ENCODE measurements at places on chromosomes 2 and 18. TPM values are rescaled to one million over a fixed set of nuclear protein-coding genes. Genes with fewer than 3 reads are reported as not detected.

Gene MEP1B
- not detected for total RNA-seq

Gene GALNT13
- total RNA-seq: not detected

Gene IL1R1
- 3.6 TPM for total RNA-seq

Gene PRR30
- total RNA-seq: not detected

Gene CUL3
- total RNA-seq: 87.5 TPM

Gene ACAA2
- total RNA-seq: 15.4 TPM

Gene ERMN
- total RNA-seq: not detected

Gene NEUROD1
- not detected for total RNA-seq

Gene TMEFF2
- total RNA-seq: not detected

Gene SALL3
- total RNA-seq: not detected

- DNase-seq: no peak
Observed at GRCh38 chr2:231680992-231681852, 27.1 kb upstream of the PTMA start.

DNA sequence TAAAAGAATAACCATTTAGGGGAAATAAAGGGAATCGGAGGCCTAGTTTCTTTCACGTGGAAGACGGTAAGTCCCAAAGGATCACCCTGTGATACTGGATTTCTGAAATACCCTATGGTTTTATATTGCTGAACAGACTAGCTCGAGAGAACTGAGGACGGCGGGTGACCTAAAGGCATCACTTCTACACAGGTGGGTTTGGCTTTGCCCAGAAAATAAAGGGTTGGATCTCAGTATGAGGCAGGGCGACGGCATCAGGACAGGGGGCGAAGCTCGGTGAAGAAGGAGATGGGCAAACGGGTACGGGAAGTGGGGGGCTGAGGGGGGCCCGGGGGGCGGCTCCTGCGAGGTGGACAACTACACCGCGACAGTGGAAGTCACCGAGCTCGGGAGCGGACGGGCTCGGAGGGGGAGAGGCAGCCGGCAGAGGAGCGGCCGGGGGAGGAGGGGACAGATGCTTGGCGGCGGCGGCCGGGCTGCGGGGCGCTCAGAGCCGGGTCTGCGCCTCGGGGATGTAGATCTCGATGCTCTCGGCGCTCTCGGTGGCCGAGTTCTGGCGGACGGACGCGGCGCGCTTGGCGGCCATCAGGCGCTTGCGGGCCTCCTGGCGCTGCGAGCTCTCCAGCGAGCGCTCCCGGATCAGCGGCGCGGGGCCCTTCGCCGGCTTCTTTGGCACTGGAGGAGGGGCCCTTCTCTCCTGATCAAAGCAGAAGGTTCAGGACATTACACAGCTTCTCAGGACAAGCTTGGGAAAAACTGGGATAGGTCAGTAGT, 48.9 kb downstream of the TGIF1 start:
- no peak for DNase-seq

DNA sequence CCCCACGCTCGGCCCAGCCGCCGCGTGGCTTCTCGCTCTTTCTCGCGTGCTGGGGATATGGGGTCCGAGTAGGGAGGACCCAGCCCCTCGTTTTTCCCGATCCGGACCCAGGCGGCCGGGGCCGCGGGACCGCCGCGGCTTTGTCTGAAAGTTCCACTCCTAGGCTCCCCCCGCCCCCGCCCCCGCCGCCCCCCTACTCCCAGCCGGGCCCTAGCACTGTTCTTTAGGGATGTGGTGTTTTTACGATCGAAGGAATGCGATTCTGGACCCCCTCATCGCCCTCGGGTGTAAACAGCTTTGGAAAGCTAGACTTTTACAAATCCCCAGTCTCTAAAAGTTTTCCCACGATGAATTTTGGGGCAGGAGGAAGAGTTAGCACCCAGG, 819 bp downstream of the TGIF1 start:
- no peak for DNase-seq

- no peak for DNase-seq
Observed at GRCh38 chr18:75240433-75240832, 29.8 kb downstream of the TSHZ1 start.

- DNase-seq: peak; percentile 67
Observed at GRCh38 chr2:215401896-215402379, 33.9 kb downstream of the FN1 start.

DNA sequence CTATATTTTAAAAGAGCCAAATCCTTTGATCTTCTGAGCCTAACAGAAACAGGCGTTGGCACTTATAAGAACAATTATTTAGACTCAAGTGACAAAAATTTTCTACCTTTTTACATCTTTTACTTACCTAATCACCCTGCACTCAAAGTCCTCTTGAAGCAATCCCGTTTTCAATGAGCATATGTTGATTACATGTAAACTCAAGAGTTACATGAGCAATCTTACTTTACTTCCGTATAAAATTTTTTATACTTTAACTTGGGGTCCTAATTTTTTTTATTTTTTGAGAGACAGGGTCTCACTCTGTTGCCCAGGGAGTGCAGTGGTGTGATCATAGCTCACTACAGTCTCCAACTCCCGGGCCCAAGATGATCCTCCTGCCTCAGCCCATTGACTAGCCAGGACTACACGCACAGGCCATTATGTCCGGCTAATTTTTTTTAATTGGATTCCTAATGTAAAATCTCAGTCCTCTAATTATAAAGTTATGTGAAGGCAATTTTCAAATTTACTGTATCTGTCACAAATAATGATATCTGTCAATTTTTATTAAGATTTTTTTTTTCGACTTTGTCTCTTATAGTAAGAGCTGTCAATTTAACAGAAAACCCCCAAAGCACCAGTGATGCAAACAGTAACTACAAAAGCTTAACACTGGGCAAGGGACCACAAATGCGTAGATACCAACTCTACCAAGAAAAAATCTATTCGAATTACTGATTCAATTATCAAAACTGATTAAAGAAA, 19.1 kb upstream of the STPG4 start:
- no peak for DNase-seq

DNA sequence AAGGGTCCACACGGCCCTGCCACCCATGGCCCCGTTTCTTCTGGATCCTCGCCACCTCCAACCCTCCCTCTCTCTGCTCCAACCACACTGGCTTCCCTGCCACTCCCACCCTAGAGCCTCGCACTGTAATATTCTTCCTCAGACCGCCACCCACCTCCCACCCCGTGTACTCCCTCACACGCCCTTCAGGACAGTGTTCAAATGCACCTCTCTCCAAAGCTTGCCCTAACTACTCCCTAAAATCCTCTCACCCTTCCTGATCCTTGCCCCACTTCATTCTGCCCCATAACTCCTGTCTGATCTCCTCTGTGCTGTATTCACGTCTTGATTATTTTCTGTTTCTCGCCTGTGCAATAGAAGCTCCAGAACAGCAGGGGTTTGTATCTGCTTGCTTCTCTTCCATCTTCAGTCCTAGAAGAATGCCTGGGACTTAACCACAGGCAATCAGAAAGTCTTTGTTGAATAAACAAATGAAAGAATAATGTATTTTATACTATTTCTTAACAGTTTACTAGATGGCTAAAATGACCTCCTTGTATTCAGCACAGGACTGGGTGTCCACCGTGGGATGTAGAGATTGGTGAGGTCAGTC, 25.5 kb downstream of the EPB41L3 start:
- DNase-seq: no peak

- no peak for DNase-seq
Observed at GRCh38 chr2:5387406-5387805, 304.8 kb upstream of the SOX11 start.

DNA sequence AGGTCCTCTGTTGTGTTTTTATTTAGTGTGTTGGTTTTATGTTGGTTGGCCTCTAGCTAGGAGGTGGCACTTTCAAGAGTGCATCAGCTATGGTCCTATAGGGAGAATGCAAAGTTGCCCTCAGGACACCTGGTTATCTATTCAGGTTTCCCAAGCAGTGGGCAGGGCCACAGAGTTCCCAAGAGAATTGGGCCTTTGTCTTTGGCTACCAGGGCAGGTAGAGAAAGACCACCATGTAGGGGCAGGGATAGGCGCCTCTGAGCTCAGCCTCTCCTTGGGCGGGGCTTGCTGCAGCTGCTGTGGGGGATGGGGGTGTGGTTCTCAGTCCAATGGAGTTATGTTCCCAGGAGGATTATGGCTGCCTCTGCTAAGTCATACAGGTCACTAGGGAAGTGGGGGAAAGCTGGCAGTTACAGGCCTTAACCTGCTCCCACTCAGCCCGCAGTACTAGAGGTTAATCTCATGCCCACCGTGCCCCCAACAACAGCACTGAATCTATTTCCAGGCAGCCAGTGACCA, 26.0 kb downstream of the ABCB11 start:
- no peak for DNase-seq

- no peak for DNase-seq
Observed at GRCh38 chr2:10930721-10931516, 19.2 kb downstream of the KCNF1 start.

DNA sequence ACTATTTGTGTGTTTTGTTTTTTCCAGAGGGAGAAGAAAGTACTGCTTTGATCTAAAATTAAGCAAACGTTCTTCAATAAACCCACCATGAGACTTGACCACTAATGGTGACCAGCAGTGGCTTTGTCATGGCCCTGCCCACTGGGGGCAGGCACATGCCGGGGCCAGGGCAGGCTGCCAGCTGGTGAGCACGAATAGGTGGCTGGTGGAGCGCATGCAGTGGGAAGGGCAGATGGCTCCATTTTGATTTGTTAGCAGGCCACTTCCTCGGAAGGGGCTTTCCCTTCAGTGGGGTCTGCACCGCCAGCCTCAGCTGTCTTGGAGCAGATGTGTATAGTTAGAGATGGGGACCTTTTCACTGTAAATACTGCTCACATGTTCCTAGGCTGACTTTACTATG, 277.1 kb downstream of the SOX11 start:
- DNase-seq: no peak

DNA sequence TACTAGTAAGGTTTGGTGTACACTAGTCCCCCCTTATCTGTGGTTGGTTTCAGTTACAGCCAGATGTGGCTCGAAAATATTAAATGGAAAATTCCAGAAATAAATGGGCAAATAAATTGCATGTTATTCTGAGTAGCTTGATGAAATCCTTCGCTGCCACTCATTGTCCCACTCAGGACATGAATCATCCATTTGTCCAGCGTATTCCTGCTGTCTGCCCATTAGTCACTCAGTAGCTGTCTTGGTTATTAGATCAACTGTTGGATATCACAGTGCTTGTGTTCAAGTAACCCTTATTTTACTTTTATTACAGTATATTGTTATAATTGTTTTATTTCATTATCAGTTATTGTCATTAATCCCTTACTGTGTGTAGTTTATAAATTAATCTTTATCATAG, 21.7 kb downstream of the ZDBF2 start:
- DNase-seq: peak; percentile 64

DNA sequence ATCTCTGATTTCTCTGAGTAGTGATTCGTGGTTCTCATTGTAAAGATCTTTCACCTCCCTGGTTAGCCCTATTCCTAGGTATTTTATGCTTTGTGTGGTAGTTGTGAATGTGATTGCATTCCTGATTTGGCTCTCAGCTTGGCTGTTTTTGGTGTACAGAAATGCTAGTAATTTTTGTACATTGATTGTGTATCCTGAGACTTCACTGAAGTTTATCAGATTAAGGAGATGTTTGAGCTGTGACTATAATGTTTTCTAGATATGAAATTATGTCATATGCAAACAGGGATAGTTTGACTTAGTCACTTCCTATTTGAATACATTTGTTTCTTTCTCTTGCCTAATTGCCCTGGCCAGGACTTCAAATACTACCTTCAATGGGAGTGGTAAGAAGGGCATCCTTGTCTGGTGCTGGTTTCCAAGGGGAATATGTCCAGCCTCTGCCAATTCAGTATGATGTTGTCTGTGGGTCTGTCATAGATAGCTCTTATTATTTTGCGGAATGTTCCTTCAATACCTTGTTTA, 251.9 kb upstream of the ZNF804A start:
- DNase-seq: no peak

- DNase-seq: peak; percentile 13
Observed at GRCh38 chr2:24313744-24314632, 46.3 kb downstream of the ITSN2 start.

GRCh38 chr2:217379807-217380206, 519.9 kb upstream of the TNP1 start:
- DNase-seq: no peak

DNA sequence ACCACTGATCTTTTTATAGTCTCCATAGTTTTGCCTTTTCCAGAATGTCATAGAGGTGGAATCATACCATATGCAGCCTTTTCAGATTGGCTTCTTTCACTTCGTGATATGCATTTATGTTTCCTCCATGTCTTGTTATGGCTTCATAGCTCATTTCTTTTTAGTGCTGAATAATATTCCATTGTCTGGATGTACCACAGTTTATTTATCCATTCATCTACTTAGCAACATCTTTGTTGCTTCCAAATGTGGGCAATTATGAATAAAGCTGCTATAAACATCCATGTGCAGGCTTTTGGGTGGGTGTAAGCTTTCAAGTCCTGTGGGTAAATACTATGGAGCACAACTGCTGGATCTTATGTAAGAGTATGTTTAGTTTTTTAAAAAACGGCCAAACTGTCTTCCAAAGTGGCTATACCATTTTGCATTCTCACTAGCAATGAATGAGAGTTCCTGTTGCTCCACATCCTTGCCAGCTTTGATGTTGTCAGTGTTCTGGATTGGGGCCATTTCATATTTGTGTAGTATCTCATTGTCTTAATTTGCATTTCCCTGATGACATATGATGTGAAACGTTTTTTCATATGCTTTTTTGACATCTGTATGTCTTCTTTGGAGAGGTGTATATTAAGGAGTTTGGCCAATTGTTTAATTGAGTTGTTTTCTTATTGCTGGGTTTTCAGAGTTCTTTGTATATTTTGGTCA, 20.6 kb downstream of the STPG4 start:
- peak; percentile 46 for DNase-seq

GRCh38 chr2:208182835-208183234, 7.0 kb downstream of the C2orf80 start:
- DNase-seq: no peak

- peak; percentile 43 for DNase-seq
Observed at GRCh38 chr18:7904529-7904928, 337.4 kb downstream of the PTPRM start.

- DNase-seq: peak; percentile 89
Observed at GRCh38 chr18:58682429-58683069, 11.3 kb downstream of the MALT1 start.

DNA sequence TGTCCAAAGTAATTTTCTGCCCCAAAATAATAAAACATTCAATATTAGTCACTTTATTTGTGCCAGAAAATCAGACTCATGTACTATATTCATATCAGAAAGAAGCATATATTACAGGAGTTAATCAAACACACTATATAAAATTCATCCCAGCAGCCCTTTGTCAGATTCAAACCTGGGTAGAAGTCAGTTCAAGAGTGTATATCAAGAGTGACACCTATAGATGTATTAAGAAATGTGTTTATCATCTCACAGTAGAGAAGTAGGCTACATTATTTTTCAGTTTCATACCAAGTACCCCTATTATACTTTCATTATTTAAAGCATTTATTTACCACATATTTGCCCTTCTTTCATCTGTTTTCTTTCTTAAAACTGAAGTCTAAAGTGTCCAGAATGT, 193.2 kb upstream of the DDX18 start:
- no peak for DNase-seq

Measured in foreskin keratinocyte (primary cell).